Esophagus muscularis mucosa (tissue), 4 donors: ENCODE measurements at places on chromosomes 6 and 20. TPM values are rescaled to one million over a fixed set of nuclear protein-coding genes. Genes with fewer than 3 reads are reported as not detected.

GRCh38 chr20:46049190-46049589 is 20.2 kb downstream of the SLC12A5 start:
- no peaks in the 10 kb centered on the region for H3K36me3 ChIP-seq
- H3K27me3 ChIP-seq: no peaks in the 10 kb centered on the region
- no peaks in the 10 kb centered on the region for H3K4me1 ChIP-seq
- H3K4me3 ChIP-seq: no peak overlapping the region
- no peak for DNase-seq

DNA sequence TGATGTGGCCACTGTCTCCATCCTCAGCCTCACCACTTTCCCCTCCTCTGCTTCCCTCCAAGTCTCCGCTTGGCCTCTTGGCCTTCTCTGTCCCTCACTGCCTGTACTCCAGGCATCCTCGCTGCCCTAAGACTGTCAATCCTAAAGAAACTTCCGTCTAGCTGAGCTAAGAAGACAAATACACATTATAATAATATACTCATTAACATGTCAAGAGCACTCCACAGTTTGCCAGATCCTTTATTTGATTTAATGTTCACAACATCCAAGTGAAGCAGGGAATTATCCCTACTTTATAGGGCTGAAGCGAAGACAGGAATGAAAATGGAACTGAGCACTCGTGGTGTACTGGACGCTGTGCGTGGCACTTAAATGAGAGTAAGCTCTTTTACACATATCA is 72.4 kb upstream of the SLC22A23 start:
- no peak overlapping the region for H3K4me3 ChIP-seq
- H3K36me3 ChIP-seq: no peaks in the 10 kb centered on the region
- H3K27me3 ChIP-seq: no peaks in the 10 kb centered on the region
- no peak for DNase-seq
- H3K27ac ChIP-seq: no peak overlapping the region
- H3K4me1 ChIP-seq: no peaks in the 10 kb centered on the region

DNA sequence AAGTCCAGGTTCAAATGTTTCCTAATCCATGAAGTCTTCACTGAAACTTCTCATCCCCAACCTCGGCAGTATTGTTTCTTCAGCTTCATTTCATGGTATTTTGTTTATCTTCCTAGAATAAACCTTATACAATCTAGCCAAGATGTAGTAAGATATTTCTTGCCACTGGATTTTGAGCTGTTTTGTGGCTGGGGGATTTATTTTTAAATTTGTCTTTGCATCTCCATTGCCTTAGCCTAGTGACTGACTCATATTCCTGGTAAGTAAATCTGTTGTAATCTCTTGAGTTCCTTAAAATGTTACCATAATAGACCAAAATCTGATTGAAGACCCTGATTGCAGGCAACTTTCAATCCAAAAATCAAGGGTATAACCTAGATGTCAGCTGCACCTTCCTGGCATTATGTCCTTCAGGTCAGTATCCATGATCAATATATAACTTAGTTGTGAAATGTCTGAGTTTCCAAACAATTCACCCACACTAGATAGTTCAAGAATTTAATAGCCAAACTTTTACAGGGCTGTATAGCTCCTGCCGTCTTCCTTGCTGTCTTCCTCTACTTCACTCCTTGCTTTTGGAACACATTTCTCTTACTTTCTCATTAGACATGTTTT is 4.7 kb upstream of the TRMT11 start:
- peaks cover 7% of the 10 kb centered on the region for H3K4me1 ChIP-seq
- no peaks in the 10 kb centered on the region for H3K27me3 ChIP-seq
- H3K27ac ChIP-seq: no peak overlapping the region
- no peaks in the 10 kb centered on the region for H3K36me3 ChIP-seq

DNA sequence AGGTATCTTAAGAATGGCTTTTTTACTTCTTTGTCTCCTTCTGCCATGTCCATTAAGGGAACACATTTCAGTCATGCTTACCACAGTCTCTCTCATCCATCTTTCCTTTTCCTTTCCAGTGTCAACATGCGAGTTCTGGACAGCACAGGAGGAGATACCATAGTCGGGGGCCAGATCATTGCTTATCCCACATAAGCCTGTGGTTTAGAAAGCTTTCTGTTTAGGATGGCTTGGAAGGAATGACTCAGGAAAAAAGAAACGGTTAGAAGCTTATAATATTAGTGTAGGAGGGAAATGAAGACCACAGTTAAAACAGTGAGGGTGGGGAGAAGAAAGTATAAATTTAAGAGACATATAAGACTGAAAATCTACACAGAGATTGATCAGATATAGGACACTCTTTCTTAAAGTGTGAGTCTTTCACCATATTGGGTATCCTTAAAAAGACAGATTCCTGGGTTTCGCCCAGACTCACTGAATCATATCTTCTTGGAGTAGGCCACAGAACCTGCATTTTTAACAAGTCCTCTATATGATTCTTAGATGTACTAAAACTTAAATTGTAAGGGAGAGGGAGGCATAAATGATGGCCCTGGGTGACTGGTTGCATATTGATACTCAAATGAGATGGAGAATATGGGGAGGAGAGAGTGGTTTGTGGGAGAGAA is 36.1 kb downstream of the DSE start:
- peaks cover 22% of the 10 kb centered on the region for H3K4me1 ChIP-seq
- H3K4me3 ChIP-seq: no peak overlapping the region
- H3K27ac ChIP-seq: no peak overlapping the region
- no peaks in the 10 kb centered on the region for H3K27me3 ChIP-seq
- no peaks in the 10 kb centered on the region for H3K36me3 ChIP-seq
- DNase-seq: no peak

DNA sequence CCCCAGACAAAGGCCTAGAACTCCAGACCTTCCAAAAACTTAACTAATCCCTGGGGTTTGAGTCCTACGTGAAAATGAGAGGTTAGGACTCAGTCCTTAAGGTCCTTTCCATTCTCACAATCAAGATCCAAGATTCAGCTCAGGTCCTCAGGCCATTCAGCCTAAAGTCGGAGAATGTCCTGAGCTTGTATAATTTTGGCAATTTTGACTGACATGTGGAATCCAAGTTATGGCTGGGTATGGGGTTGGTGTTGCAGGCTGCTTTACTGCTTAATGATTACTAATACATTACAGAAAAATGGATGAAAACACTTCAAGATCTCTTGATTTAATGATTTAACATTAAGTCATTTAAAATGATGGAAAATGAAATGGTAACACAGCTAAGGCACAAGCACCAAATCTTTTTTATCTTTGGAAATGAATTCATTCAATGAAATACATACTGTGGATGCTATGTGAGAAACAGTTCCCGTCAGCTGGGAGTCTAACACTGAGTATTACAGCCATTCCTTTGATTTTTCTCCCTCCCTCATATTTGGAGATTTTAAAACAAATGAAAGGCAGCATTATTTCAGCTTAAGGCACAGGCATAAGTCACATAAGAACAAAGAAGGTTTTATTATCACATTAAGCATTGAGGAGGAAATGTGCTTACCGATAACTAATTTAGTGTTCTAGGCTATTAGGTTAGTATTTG is 1.3 kb downstream of the ARHGAP18 start:
- no peak overlapping the region for H3K27ac ChIP-seq
- H3K4me3 ChIP-seq: peak overlapping the region; percentile 55
- H3K36me3 ChIP-seq: no peaks in the 10 kb centered on the region
- no peaks in the 10 kb centered on the region for H3K27me3 ChIP-seq

- no peak overlapping the region for H3K4me3 ChIP-seq
- peak overlapping the region; percentile 1 for H3K27ac ChIP-seq
- H3K36me3 ChIP-seq: no peaks in the 10 kb centered on the region
- peak; percentile 89 for DNase-seq
Measured at GRCh38 chr6:11317885-11318771, 85.7 kb upstream of the NEDD9 start.

TULP1 gene
- total RNA-seq: 1.2 TPM

ALDH5A1 gene
- 2.5 TPM for total RNA-seq

TRIM10 gene
- total RNA-seq: 0.17 TPM

SLC32A1 gene
- total RNA-seq: not detected

OR2B2 gene
- total RNA-seq: not detected

PBOV1 gene
- total RNA-seq: not detected
